Activated CD4-positive, CD25-positive, alpha-beta regulatory T cell treated with anti-CD3 and anti-CD28 coated beads, Interleukin-2, amount 50 U/mL, for 72 hours (primary cell): ENCODE measurements at places on chromosomes 16 and 17.

- DNase-seq: no peak
These were observed 10.6 kb downstream of the CES1 start for GRCh38 chr16:55822280-55822810.

DNA sequence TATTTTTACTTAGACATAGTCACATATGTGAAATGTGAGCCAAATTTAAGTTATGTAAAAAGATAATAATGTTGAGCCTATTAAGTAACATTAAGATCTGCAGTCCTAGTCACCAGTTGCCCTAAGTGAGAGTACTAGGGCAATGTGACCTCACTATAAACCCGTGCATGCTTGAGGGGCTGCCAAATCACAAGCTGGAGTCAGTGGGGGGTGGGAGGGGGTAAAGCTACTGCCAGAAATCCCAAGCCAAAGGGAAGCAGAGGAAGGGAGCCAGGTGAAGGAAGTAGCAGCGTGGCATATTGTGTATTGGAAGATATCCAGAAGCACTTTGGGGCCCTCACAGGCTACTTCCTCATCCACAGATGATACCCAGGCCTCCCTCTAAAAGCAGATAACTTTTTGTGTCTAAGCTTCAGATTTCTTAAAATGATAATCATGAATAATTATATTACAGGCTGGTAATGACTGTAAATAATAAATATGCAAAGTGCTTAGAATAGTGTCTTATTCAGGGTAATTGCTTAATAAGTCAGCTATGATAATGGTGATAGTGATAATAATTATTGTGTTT, 134.1 kb downstream of the CA10 start:
- no peak for DNase-seq

- no peak for DNase-seq
These were observed 26.3 kb downstream of the VPS53 start for GRCh38 chr17:688100-688989.

GRCh38 chr17:31425282-31426040, 34.0 kb downstream of the RAB11FIP4 start:
- no peak for DNase-seq

GRCh38 chr17:76408037-76408849, 23.8 kb downstream of the SPHK1 start:
- peak; percentile 69 for DNase-seq

DNA sequence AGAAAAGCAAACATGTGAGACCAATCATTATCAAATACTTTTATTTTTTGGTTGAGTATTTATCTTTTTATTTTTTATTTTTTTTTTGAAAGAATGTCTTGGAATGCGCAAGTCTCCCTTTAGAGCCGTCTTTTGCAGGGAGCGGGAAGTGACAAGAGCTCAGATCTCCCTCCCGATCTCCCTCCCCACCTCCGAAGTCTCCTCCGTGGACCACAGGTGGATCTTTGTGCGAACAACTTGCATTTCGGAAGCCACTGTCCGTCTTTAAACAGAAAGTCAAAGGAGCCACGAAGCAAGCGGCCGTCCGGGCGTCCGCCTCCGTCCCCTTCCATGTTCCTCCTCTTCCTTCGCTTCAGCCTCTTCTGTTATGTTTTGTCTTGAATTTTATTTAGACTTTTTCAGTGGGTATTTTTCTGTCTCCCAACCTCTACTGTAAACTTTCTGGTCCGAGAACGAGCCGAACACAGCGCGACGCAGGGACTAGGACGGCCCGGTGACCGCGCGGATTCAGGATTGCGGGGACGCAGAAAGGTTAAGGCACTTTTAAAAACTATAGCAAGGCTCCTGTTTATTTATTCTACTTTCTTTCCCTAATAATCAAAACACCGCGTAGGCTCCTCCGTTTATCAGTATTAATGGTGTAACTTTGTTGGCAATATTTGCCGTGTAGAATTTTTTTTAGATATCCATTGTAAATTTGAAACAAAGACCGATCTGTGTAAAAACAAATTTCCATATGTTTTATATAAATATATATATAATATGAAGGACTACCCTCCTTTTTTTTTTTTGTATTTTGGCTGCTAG, 3.3 kb downstream of the FOXF1 start:
- no peak for DNase-seq

DNA sequence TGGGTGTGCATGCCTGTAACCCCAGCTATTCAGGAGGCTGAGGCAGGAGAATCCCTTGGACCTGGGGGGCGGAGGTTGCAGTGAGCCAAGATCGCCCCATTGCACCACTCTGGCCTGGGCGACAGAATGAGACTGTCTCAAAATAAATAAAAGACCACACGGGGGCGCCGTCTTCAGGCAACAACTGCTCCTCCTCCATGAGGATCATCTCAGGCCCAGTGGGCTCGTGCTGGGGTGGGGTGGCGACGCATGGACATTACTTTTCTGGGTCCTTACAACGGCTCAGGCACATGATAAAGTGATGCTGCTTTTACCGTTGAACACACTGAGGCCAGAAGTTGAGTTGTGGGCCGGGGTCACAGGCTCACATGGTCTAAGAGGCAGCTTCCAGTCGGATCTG, 56.2 kb downstream of the PRMT7 start:
- DNase-seq: peak; percentile 45

DNA sequence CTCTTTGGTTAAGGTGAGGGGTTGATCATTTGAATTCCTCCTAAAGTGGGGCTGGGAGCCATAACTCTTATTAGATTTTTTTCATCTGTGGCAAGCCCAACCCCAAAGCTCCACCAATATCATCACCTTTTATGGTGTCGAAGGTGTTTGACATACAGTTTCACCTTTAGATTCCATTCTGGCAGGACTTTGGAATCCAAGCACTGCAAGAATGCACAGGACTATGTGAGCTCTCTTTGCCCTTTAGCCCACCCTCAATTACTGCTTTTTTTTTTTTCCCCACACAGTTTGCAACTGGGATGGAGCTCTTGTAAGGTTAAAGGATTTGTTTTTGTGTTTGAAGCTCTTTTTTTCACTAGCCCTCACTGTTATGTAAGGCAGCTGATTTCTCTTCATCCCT, 154.0 kb upstream of the KCNJ16 start:
- no peak for DNase-seq

DNA sequence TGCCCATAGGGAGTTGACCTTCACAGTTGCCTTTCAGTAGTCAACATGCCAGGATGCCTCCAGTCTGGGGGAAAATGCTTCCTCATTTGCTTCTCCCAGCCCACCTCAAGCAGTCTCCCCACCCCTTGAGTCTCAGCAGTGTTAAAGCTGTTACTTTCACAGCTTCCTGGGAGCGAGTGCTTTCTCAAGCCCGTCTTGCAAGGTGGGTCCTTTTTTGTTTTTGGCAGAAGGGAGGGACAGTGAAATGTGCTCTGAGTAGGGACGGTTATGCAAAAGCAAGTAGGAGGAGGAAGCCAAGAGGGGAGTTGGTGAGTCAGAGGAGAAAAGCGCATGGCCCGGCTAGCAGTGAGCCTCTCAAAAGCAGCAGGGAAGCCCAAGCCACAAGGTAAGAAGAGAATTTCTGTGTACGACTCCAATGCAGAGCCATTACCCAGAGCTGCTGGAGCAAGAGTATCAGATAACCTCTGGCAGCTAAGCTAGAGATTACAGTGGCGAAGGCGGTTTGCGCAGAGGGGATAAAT, at the start of gene CHST4:
TSS of gene CHST4 (plus strand) at position 316 of the 521 bp plus-strand sequence. CDS start 10,252 bp downstream, outside the sequence.
- no peak for DNase-seq

DNA sequence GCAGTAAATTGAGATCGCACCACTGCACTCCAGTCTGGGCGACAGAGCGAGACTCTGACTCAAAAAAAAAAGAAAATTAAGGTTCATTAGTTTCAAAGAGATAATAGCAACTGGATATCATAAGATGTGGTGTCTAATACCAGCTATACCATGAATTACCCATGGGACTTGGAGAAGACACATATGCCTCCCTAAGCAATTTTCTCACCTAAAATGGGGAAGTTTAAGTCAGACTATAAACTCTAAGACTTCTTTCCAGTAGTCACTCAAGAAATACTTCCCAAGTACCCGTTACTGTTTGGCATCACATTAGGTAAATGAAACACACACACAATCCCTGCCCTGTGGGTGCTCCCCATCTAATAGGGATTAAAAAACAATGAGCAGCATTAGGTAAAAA, 22.6 kb downstream of the SMURF2 start:
- no peak for DNase-seq

DNA sequence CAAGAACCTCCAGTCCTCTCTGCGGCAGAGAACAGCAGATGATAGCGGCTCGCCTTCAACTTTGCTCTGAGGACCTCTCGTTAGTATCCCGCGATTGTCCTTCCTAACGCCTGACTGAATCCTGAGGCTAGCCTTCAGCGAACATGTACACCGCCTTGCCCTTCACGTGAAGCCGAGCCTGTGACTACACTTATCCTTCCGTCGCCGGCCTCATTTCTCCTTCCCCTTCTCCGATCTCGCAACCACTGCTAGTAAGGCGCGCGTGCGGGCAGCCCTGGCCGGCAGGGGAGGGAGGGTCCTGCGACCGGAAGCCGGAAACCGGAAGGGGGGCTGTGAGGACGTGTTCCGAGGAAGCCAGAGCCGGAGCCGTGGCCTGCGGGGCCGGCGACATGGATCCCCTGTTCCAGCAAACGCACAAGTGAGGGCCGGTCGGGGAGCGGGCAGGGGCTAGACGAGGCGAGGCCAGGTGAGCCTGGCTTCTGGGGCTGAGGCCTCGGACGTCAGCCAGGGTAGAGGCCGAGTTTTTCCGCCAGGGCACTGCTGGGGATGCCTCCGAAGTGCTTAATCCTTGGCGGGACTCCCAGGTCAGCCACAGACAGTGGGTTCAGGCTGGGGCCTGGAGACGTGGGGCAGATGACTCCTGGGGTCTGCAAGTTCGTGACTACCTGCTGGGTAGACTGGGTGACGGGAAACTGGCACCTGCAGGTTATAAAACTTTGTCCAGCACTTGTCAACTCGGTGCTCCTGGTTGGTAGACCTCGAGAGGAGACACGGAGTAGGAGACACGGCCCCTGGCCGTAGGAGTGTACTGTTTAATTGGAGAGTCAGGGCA, at the start of gene GOSR2:
TSS of gene GOSR2 (plus strand) at position 357 of the 832 bp plus-strand sequence. CDS start at position 390, 33 bp downstream.
- DNase-seq: peak; percentile 95

DNA sequence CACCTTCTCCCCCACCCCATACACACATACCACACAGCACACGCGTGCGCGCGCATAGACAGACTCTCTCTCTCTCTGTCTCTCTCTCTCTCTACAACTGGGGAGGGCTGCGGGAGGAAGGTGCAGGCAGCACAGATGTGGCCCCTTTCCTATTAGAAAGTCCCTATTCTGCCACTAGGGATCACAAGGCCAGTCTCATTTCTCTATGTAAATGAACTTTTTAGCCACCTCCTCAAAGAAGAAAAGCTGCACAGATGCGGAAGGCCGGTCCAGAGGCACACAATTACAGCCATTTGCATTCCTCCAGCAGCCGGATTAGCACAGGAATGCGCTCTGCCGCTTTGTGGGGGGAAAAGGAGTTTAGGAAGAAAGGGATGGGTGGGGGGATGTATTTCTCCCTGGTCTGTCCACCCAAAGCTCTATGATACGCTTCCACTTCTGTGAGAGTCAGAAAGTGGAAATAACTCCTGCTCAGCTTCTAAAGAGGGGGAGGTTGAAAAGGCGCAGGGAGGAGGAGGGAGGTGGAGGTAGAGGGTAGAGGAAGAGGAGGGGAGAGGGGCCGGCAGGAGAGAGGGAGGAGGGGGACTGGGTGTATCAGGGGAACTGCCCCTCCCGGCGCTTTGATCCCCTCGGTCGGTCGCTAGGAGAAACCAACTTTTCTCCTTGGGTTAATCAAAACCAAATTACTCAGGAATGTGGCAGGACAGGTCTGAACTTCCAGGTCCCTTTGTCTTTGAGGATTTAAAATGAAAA, 11.7 kb downstream of the ZFHX3 start:
- no peak for DNase-seq

DNA sequence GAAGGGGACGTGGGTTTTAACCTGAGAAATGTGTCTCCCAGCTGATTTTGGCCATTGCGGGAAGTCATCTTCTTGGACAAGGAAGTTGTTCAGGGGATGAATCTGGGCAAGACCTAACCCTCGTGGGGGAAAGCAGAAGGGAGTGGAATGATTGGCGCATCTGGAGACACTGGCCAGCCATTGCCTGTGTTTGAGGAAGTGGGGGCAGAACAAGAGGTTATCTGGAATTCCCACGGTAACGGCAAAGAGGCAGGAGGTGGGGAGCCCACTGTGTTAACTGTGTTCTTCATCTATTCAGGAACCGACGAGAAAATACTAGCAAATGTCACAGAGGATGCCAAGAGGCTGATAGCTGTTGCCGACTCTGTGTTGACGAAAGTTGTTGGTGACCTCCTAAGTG, 66.9 kb downstream of the RNF213 start:
- no peak for DNase-seq

GRCh38 chr16:82639263-82639662, 12.5 kb downstream of the CDH13 start:
- no peak for DNase-seq

GRCh38 chr16:55058576-55058975, 127.9 kb downstream of the IRX5 start:
- DNase-seq: no peak

- no peak for DNase-seq
These were observed 6.6 kb upstream of the KPNB1 start for GRCh38 chr17:47643116-47643515.

DNA sequence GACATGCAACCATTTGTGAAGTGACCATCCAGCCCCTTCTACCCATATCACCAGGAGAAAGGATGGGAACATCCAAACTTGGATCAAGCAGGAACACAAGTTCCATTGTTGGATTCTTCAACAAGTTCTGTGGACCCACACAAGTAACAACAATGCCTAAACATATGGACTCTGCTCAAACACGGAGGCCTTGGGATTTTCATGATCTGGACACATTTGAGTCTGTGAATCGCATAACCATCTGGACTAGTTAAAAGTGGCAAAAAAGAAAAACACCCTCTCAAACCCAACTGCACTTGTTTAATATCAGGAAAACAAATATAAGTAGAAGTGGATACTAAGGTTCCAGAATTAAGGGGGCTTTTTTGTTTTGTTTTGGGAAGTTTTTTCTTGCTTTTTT, 70.8 kb downstream of the TOX3 start:
- DNase-seq: no peak

- no peak for DNase-seq
These were observed 84.6 kb downstream of the N4BP1 start for GRCh38 chr16:48525201-48526057.

DNA sequence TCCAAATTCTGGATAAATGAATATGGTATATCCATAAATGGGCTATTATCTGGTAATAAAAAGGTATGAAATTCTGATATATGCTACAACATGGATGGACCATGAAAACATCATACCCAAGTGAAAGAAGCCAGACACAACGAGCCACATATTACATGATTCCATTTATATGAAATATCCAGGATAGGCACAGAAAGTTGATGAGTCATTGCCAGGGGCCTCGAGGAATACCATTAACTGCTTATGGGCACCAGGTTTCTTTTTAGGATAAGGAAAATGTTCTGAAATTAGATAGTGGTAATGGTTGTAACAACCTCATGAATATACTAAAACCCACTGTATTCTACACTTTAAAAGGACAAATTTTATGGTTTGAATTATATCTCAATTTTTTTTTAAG, 123.2 kb downstream of the PITPNC1 start:
- no peak for DNase-seq

- no peak for DNase-seq
These were observed 707.4 kb downstream of the MAF start for GRCh38 chr16:78892951-78893733.

- DNase-seq: peak; percentile 30
These were observed 145.6 kb upstream of the CHMP6 start for GRCh38 chr17:80845863-80846671.
